Fibroblast of skin of left quadriceps (primary cell): ENCODE measurements at places on chromosomes 3 and 15.

- no peak for DNase-seq
Measured at GRCh38 chr3:168028086-168028485, 67.6 kb downstream of the GOLIM4 start.

- DNase-seq = no peak
Measured at GRCh38 chr3:130728037-130728436, 18.6 kb downstream of the PIK3R4 start.

- no peak for DNase-seq
Measured at GRCh38 chr3:46575577-46576222, 9.6 kb upstream of the LRRC2 start.

DNA sequence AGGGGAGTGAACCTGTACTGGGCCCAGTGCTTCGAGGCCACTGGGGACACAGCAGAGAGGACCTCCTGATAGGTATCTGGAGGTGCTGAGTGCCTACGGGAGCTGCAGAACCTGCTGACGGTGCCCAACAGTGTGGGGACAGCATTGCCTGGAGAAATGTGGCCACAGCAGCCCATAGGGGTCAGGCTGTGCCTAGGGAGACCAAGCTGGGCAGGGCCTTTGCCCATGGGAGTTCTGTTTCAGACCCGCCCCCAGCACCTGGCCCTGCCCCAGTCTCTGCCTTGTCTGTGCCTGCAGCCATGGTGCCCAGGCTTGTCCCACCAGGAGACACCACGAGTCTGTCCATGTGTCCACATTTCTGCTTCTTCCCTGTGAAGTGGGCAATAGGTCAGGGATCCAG is 15.3 kb upstream of the RPL32 start:
- DNase-seq = no peak

DNA sequence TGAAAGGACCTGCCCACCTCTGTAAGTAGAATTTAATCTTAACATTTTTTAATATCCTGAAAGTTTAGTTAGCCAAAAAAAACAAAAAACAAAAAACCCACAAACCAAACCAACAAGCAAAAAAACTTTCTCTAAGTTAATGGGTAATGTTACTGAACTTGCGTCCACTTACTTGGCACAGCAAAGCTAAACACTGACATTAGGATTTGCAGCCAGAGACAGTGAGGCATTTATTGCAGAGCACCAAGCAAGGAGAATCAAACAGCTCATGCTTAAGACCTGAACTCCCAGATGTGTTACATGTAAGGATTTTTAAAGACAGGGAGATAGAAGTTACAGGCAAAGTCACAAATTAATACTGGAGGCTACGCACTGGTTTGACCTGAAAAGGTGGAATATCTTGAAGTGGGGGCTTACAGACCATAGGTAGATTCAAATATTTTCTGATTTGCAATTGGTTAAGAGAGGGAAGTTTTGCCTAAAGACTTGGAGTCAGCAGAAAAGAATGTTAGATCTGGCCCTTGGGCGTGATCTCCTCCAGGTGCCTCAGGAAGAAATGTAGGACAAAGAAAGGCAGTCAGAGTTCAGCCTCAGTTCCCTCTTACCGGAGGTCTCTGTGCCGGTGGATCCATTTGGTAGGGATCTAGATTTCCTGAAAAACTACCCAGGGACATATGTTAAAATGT is 205.0 kb downstream of the ADAMTSL3 start:
- no peak for DNase-seq

- DNase-seq = no peak
Measured at GRCh38 chr3:153629148-153629547, 467.1 kb downstream of the RAP2B start.

DNA sequence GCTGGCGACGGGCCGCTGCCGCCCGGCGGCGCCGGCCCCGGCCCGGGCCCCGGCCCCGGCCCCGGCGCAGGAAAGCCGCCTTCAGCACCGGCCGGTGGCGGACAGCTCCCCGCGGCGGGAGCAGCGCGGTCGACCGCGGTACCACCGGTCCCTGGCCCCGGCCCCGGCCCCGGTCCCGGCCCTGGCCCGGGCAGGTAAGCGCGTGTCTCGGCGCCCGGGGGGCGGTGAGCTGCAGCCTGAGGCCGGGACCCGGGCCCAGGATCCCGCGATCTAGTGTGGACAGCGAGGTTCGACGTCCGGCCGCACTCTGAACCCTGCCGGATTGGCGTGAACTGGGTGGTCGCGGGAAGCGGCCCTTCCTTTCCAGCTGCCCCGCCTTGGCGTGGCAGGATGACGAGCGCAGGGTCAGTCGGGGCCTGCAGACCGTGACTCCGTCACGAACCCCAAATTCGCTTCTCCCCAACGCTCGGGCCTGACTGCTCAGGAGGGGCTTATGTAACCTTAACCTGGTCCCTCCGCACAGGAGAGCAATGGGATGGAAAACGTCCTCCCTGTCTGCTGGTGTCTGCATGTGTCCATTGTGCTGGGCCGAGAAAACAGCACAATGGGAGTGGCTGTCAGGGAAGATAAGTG is 472 bp downstream of the BSN start:
- DNase-seq = no peak

- DNase-seq = no peak
Measured at GRCh38 chr3:62249855-62250543, 123.4 kb downstream of the FEZF2 start.

DNA sequence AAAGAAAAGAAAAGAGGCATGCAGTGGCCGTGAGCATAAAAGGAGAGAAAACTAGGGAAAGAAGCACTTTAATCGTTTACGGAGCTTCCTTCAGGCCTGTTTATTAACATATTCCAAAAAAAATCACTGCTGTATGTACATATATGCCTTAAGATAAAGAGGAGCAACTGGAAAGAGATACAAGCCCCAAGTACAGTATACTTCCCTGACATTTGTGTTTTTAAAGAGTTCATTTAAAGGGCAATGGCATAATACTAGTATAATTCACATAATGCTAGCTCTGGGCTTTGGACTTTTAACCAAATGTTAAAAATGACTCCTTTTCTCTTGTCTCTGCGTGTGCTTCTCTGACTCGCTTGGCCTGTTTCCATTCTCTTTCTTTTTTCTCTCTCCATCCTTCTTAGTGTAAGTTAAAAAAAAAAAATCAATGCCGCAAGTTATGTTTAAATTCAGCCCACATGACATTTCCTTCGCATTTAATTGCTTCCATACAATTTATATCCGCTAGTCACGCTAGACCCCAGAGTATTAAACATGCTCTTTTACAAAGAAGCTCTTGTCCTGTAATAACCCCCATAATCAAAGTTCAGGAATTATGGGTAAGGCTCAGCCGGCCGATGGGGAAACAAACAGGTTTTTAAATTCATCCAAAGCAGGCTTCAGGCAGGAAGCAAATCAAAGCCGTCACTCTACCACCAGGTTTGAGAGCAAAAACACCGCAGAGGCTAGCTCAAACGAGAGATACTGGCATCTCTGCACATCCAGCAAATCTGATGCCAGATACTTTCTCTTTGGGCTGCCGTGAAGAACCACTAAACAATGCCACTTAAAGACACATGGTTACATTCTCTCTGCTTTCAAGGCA is 19.4 kb downstream of the WWTR1 start:
- DNase-seq = peak; percentile 96

- no peak for DNase-seq
Measured at GRCh38 chr3:16127249-16127648, 47.2 kb upstream of the GALNT15 start.

DNA sequence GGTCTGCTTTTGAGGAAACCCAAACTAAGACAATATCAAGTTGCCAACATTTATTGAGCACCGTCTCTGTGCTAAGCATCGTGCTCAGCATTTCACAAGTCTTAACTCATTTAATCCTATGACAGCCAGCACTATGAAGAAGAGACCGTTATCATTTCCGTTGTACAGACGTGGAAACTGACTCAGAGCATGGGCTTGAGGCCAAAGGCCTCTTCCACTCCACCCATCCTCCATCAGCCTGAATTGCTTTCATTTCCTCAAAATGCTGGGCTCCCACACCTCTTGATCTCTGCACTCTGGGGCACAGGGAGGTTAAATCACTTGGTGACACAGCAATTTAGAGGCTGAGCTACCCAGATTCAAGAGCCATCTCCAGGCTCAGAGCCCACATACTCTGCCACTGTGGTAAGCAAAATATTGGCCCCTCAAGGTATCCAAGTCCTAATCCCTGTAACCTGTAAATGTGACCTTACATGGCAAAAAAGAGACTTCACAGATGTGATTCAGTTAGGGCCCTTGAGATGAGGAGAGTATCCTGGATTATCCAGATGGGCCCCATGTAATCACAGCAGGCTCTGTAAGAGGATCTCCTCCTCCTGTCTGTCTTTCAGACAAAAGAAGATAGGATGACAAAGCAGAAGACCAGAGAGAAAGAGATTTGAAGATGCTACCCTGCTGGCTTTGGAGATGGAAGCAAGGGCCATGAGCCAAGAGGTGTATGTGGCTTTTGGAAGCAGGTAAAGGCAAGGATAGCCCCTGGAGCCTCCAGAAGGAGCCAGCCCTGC is 24.3 kb upstream of the FLNB start:
- peak; percentile 75 for DNase-seq

DNA sequence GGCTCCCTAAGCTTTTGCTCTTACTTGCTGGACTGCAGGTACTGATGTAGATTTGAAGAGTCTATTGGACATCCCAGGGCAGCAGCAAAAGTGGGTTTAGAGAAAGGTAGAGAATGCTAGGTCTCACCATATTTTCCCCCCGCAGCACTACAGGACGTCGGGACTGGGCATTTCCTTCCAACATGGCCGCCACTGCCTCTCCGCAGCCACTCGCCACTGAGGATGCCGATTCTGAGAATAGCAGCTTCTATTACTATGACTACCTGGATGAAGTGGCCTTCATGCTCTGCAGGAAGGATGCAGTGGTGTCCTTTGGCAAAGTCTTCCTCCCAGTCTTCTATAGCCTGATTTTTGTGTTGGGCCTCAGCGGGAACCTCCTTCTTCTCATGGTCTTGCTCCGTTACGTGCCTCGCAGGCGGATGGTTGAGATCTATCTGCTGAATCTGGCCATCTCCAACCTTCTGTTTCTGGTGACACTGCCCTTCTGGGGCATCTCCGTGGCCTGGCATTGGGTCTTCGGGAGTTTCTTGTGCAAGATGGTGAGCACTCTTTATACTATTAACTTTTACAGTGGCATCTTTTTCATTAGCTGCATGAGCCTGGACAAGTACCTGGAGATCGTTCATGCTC is 11.2 kb downstream of the CYP8B1 start:
- no peak for DNase-seq

DNA sequence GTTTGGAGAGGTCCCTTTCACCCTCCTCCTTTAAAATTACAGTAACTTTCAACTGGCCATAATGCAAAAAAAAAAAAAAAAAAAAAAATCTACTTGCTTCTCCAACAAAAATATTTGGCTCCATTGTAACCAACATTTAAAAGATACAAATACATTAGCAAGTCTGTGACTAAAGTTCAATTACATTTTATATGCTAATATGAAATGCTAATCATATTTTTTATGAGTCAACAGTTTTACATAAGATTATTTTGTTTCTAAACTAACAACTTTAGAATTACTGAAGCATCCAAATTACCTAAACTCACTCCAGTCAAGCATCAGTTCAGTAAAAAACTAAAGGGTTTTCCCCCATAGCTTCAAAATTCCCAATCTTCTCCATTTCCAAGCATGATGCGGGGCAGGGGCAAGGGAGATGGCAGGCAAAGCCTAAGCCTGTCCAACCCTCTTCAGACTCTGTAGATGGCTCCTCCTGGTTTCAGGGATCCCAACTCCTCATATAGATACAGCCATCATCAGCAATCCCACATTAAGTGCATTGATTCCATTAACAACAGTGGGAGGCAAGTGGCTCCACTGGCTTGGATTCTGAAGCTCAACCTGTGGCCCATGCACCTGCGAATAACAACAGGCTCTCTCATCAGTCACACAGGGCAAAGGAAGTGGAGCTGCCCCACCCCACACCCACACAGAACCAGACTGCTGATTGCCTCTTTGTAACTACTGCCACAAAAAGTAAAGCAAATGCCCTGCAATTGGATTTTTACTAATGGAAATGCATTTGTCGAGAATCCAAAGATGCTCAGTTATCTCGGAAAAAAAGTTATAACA is 15.0 kb downstream of the SFMBT1 start:
- no peak for DNase-seq

- DNase-seq = no peak
Measured at GRCh38 chr3:53859178-53859577, 12.8 kb downstream of the IL17RB start.

DNA sequence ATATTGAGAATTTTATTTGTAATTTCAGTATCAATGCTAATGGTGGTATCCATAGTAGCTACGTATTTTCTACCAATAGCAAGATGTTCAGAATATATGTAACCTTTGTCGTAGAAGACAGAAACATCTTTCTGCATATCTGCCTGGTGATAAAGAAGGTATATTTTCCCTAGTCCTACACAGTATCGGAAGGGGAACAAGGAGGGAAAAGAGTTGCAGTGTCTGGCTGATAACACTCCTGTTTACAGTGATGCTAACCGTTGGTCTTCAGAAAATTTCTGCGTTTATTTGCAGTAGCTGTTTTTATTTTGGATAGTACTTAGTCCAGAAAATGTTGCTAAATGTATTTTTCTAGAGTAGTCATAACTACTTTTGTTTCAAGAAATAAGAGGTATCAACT is 25.2 kb downstream of the TSC22D2 start:
- no peak for DNase-seq

DNA sequence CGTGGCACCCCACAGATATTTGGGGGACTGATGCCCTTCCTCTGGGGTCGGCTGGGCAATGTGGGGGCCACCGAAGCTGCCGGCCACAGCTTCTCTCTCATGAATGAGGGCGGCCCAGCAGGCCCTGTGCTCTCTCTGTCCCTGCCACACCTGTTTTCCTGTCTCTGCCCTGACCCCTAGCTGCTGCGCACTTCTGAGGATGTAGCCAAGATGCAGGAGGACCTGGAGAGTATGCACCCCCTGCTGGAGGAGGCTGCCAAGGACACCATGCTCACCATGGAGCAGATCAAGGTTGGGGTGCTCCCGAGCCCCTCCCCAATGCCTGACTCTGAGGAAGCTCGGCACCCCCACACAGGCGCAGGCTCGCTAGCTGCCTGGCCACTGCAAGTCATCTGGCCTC is 59.7 kb downstream of the SEMA3G start:
- peak; percentile 4 for DNase-seq

DNA sequence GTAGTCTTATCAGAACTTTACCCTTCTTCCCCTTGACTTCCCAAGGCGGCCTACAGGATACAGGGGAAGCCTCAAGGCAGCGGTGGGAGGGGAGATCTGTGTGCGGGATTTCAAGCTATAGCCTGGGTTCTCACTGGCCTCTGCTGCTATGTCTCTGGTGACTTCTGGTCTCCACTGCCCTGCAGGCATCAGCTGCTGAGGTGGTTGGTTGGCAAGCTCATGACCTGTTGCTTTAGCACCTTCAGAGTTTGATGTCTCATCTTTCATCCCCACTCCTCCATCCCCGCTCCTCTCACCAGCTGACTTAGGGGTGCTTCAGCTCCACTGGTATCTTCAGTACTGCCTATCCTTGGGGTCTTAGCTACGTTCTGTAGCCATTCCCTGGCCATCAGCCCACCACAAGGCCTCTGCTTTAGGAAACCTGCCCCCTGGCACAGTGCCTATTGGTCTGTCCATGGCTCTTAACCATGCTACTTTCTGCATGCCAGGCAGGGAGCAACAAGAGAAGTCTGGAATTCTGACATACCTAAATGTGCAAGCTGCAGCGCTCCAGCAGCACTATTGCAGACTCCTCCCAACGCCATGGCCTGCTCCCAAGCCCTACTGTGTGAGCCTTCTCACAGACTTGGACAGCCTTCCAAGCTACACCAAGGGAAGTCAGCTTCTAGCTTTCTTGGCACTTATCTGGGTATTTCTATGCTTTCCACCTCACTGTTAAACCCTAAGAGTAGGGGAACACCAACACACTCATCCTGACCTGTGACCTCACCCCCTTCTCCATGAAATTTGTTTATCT is 1.8 kb upstream of the YEATS2 start:
- DNase-seq = no peak
